Stimulated activated CD8-positive, alpha-beta memory T cell treated with anti-CD3 and anti-CD28 coated beads, Interleukin-12 subunit alpha, Interleukin-12 subunit beta, amount 100 ng/mL, for 4 hours (primary cell): ENCODE measurements at places on chromosomes 2 and 18.

- no peak for DNase-seq
Observed at GRCh38 chr18:34358923-34359322, 134.2 kb upstream of the NOL4 start.

GRCh38 chr2:174198846-174199564, 49.3 kb downstream of the OLA1 start:
- no peak for DNase-seq

DNA sequence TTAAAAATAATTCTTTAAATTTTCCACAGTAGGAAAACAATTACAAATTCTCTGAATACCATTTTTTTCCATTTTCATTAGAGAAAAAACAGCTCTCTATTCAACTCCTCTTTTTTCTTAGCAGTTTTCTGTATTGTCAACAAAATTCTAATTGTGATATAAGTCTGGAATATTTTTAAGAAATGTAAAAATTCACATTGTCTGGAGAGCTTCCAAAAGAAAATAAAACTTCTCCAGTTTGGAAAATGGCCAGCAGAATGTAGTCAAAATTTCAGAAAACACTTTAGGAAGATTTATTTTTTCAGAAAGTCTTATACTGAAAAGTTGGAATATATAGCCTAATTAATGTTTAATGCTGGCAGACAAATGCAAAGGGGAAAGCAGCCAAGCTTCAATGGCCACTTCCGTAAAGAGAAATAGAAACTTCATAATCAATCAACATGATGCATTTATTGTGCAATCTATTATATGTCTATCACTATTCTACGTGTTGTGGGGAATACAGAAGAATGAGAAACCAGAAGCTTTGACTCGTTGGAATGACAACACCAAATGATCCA, 733.2 kb upstream of the PKDCC start:
- DNase-seq, result no peak

DNA sequence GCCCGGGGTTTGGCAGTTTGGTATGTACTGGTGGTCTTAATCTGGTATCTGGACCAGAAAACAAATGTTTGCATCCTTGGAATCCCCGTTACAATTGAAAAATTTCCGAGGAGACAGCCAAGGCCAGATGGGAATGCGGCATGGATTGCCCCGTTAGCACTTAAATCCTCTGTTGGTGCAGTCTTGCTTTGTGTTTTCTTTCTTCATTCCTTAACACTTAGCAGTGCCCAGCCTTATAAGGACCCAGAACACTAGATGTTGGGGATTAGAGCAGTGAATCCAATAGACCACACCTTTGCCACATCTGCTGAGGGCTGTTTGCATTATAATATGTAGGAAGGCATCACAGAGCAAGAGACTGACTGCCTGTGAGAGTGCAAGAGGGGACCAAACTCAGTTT, 12.8 kb upstream of the ZNF532 start:
- DNase-seq, result no peak

DNA sequence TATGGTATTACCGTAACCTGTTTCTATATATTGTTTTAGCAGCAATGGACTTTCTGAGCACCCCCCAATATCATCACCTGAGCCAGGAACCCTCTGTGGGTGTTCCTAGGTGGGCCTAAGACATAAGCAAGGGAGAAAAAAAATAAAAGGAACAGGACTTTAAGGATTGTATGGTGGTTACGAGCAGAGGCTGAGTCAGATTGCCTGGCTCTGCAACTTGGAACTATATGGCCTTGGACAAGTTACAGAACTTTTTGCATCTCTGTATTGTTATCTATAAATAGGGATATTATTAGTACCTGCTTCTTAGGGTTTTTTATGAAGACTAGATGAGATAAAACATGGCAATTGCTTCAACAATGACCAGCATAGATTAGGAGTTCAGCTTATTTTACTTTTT, 34.9 kb downstream of the MFSD6 start:
- DNase-seq, result no peak

DNA sequence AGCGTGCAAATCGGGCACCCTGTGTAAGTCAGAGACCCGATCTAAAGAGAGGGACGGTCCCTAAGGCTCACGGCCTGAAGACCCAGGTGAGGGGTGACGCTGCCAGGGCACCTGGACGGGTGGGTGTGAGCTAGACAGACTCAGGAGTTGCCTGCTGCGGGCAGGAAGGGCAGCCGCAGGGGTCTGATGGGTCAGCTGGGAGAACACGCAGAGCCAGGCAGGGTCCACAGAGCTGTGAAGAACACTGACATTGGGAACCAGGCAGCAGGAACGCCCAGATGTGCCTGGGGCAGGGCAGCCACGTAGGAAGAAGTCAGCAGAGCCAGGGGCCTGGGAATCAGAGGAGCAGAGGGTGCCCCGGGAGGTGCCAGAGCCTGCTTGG, 25.9 kb downstream of the HDAC4 start:
- DNase-seq, result no peak

DNA sequence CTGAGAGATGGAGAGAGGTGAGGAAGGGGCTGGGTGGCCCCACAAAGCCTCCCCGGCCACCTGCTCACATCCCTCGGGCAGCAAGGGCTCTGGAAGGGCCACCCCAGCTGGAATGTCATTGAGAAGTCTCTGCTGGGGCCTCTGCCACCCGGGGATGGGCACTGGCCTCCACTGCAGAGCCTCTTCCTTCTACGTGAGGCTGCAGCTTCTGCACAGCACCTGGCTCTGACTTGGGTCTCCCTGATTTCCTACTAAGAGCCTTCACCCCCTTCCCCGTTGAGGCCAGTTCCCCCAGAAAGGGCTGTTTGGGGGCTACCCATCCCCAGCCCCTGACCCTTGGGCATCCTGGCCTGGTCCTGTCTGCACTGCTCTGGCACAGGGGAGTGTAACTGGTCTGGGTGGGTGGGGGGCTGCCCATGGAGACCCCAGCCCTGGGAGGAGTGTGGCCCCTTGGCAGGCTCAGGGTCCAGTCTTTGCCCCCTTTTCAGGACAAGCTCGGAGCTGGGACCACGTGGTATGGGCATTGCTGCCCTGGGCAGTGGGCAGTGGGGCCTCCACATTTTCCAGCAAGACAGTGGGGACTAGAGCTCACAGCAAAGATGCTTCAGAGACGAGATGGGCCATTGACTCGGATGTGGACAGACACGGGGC, 5.6 kb downstream of the PDCD1 start:
- no peak for DNase-seq

GRCh38 chr2:11746807-11747459, 501 bp downstream of the LPIN1 start:
- no peak for DNase-seq

- DNase-seq, result no peak
Observed at GRCh38 chr2:184956856-184957255, 358.5 kb downstream of the ZNF804A start.

- no peak for DNase-seq
Observed at GRCh38 chr2:181851726-181852125, 39.8 kb upstream of the ITPRID2 start.

DNA sequence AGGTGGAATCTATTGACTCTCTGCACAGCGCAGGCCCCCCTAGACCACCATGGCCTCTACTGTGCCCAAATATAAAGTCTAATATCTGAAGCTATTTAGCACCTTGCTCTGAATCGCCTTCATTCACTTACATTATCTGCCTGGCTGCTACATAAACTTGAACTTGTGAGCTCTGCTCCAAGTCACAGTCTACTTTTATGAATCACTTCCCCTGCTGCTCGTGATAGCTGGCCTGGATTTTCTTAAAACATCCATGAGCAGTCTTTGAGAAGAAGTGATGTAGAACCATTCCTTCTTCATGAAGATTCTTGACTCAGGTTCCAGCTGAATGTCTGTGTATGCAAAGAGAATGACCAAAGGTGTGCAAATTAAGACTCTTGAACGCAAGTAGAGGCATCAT, 359.5 kb downstream of the RND3 start:
- no peak for DNase-seq

DNA sequence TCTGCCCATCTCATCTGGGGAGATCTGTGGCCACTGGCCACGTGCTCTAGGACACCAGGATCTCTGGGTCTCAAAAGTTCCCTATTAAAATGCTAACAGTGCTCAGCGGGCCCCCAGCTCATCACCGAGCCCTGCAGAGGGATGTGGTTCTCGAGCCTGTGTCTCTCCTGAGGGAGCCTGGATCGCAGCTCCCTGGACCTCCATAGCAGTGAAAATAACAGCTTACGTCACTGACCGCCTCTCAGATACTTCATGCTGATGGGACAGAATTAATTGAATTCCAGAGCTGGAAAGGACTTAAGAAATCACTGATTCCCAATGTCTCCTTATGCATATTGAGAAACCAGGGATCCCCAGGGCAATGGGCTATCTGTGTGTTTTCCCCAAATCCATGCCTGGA, 90.0 kb downstream of the GALR1 start:
- no peak for DNase-seq

- DNase-seq, result no peak
Observed at GRCh38 chr2:127620866-127621265, 25.1 kb upstream of the GPR17 start.

GRCh38 chr18:58336605-58337004, 292.3 kb downstream of the ALPK2 start:
- no peak for DNase-seq

GRCh38 chr2:135997380-135997779, 12.0 kb upstream of the DARS1 start:
- DNase-seq, result no peak

GRCh38 chr2:10432311-10433181, 15.6 kb downstream of the ODC1 start:
- no peak for DNase-seq

- DNase-seq, result no peak
Observed at GRCh38 chr18:73826098-73826497, 321.5 kb downstream of the FBXO15 start.

GRCh38 chr2:196915507-196916189, 10.9 kb downstream of the PGAP1 start:
- no peak for DNase-seq

- no peak for DNase-seq
Observed at GRCh38 chr18:61992923-61993322, 100.1 kb upstream of the RNF152 start.

DNA sequence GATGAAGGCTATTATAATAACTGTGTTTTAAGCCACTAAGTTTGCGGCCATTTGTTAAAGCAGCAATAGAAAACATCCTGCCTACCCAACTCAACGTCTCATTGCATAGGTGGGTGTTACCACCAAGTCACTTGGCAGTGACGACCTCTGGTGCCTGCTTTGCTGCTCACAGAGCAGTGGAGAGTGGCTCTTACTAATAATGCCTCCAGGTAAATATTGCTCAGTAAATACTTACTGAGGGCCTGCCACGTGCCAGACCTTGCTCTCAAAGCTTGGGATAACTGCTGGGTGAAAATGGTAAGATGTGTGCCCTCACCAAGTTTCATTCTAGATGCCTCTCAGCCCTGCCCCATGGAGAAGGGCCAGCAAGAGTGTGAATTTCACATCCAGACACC, 27.7 kb downstream of the ITGA6 start:
- no peak for DNase-seq

- no peak for DNase-seq
Observed at GRCh38 chr2:23385748-23386338, 864 bp downstream of the KLHL29 start.
